ENCODE measurements at places on chromosomes 6 and 20.

- DNase-seq, result no peak
Measured at GRCh38 chr6:77454386-77454785, 8.9 kb downstream of the HTR1B start.

DNA sequence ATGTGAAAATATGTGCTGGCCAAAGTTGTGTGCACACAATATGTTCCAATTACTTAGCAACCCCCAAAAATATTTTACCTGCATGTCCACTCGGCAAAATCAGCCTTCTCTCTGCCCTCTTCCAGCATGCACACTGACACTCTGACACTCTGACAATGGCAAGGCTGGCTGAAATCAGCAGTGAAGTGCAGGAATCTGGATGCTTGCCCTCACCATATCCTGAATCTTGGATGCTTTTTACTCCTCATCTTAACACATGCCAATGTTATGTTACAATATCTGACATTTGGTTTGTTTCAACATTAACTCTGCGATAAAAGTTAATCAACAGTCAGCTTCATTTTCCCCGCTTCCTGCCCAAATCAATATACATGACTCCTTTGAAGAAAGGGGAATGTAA lies 203.2 kb downstream of the COL9A1 start:
- DNase-seq, result no peak

- DNase-seq, result no peak
Measured at GRCh38 chr20:2273634-2274302, 22.0 kb upstream of the TGM3 start.

DNA sequence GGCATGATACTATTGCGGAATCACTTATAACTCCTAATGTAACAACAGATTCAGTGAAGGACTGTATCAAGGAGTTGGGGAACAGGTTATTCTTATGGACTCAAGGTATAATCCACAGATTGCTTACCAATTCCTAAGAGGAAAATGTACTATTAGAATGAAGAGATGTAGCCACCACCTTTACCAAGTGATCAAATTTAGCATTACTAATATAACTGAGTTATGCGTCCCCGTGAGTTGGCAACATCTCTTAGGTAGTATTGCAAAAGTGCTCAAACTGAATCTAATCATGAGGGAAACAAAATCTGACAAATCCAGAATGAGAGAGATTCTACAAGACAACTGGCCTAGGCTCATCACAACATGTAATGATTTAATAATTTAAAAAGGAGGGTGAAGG lies 777 bp upstream of the SNRNP48 start:
- no peak for DNase-seq

DNA sequence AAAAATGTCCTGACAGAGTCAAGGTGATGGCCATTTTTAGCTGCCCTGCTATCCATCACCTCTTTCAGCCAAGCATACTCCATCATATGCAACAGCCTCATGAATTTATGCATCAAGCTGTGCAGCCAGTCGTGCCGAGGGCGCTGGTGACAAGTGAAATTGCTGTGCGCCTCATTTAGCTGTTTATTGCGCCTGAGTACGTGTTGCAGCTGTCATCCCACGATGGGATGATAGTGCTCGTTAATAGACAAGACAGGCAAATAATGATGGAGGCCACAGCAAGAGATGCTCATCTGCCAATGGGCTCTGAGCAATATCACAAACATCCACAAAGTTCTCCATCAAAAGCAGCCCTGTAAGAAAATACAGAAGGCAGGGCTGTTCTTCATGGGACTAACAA lies 562.3 kb upstream of the POU3F2 start:
- DNase-seq, result no peak

DNA sequence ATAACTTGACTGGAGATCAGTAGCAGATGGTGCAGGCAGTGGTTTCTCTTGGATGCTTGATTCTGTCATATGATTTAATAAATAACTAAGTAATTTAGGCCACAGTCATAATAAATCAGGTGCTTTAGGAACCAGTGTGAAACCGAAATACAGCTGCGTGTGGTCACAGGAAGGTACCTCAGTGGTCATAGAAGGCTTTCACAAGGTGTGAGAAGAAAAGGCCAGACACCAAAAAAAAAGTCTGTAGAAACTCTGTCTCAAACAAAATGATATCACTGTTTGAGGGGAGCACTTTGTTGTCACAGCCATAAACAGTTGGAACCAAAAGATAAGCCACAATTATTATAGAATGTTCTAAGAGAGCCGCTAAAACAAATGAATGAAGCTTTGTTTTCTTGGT lies 56.5 kb downstream of the ARMC2 start:
- DNase-seq, result no peak

- no peak for DNase-seq
Measured at GRCh38 chr6:75090576-75090975, 115.3 kb downstream of the COL12A1 start.

DNA sequence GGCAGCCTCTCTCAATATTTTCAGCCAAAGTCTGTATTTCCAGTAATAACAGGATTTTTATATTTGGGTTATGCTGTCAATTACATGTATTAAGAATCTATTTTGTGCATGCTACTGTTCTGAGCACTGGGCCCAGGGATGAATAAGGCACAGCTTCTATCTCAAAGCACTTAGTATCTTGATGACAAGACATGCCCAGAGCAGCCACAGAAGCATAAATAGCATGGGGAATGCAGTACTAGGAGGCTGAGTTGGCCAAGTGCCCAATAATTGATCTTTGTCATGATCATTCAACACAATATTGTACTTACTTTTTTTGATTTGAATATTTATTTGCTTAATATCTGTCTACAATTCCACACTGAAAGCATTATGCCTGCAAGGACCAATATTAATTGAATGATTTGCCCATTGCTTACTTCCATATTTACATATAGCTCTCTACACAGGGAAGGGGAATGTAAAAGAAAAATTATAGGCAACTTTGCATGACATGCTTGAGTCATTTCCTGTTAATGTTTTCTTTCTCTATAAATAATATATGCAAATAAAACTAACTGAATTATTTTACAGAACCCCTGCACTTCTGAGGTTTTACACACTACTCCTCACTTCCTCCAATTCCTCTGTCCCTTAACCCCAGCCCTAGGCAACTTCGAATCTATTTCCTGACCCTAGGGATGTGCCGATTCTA lies 298.9 kb upstream of the BMP2 start:
- DNase-seq, result no peak

DNA sequence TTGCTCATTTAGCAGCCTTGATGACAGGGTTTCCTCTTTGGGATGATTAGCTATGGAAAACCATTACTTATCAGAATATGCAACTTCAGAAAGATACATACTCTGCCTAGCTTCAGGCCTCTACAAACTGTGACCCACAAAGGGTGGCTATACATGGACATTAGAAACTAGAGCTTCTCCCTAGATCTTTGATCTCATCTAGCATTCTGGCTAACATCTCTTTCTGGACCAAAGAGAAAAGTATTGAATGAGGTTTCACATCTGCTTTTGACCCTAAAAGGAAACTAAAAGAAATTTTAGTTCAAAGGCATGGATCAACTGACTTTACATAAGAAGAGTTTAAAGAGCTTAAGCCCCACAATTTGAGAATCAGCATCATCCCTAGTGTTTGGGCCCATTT lies 12.4 kb upstream of the HMGN3 start:
- DNase-seq, result no peak

DNA sequence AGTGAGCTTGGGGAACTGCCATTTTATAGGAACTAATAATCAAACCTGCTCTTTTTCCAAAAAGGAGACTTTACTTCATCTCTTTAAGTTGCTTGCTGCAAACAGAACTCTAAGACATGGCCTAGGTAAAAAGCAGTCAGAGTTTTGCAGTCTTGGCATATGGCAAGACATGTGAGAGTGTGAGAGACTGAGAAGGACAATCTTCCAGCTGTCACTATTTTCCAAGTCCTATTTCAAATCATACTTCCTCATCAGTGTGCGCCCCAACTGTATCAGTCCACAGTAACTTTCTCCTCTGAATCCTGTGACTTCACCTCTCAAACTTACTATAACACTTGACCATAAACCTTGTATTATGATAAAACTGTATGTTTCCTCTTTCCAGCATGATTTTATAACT lies 10.4 kb downstream of the CALHM6 start:
- DNase-seq, result no peak

DNA sequence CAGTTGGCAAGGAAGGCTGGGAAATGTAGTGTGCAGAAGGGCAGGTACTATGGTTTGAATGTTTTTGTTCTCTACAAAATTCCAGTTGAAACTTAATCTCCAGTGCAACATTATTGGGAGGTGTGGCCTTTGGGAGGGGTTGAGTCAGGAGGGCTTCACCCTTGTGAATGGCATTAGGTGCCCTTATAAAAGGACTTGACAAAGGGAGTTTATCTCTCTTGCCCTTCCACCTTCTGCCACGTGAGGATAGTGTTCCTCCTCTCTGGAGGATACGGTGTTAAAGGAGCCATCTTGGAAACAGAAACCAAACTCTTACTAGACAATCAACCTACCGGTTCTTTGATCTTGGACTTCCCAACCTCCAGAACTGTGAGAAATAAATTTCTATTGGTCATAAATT lies 82.2 kb upstream of the LRFN2 start:
- no peak for DNase-seq

DNA sequence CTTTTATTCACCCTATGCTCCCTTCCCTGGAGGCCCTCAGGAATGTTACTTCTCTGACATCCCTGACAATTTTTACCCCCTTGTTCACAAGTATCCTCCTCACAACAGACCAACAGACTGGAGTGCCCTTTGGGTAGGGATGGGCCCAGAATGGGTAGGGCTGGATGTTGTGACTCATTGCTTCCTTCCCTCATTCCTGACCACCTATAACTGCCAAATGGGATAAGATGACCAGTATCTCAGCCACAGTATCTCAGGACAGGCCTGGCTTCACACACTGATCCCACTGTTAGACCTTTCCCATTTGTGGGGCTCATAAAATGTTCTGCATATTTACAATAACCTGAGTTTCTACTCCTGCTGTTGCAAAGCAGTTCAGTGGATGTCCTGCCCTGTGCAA lies 223.0 kb upstream of the LRFN2 start:
- no peak for DNase-seq

DNA sequence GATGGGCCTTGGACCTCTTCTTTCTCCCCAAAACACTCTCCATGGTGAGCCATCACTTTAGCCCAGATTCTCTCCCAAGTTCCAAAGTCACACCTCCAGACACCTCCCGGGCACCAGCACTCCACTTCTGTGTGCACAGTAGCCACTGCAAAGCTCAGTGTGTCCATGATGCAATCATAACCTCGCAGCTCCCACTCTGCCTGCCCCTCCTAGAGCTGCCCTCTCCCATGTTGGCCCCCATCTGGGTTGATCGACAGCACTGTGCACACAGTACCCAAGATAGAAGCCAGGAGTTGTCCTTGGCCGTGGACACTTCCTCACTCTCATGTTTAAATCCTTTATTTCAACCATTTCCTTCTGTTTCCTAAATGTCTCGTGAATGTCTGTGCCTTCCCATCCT lies 293.3 kb downstream of the PACRG start:
- DNase-seq, result no peak

DNA sequence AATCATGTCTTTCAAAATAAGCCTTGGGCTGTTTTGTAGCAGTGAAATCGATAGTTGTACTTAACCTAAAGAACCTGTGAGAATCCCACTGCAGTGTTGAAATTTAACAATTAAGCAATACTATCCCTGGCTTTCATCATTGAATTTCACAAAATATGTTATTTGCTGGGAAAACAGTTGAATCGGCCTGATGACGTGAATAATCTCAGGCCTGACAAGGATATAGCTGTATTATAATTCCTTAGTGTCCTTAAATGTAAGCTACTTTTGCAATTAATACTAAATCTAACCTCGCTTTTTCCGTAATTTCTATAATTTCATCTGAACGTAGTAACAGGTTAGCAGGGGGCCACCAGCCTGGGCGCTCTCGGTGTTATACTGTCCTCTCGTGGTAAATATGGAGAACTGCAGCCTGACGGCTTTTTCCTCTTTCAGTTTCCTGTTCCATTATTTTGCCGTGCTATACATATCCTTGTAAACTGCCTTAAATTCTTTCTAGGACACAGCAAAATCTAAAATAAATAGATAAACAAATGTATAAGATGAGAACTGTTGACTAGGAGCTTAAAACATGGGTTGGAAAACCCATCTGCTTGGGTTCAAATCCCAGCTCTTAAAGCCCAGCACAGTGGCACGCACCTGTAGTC lies 24.0 kb downstream of the MTFR2 start:
- DNase-seq, result peak; percentile 74

GRCh38 chr6:12911427-12911826 lies 194.9 kb downstream of the PHACTR1 start:
- peak; percentile 87 for DNase-seq

DNA sequence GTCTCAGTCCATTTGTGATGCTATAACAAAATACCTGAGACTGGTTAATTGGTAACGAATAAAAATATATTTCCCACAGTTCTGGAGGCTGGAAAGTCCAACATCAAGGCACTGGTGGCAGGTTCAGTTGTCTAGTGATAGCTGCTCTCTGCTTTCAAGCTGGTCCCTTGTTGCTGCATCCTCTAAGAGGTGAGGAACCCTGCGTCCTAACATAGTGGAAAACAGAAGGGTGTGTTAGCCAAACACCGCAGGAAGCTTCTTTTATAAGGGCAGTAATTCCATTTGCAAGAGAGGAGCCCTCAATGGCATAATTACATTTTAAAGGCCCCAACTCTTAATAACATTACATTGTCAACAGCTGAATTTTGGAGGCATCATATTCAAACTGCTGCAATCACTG lies 372.7 kb downstream of the ADGRB3 start:
- no peak for DNase-seq

- DNase-seq, result peak; percentile 60
Measured at GRCh38 chr20:41734506-41734945, 116.3 kb upstream of the CHD6 start.

DNA sequence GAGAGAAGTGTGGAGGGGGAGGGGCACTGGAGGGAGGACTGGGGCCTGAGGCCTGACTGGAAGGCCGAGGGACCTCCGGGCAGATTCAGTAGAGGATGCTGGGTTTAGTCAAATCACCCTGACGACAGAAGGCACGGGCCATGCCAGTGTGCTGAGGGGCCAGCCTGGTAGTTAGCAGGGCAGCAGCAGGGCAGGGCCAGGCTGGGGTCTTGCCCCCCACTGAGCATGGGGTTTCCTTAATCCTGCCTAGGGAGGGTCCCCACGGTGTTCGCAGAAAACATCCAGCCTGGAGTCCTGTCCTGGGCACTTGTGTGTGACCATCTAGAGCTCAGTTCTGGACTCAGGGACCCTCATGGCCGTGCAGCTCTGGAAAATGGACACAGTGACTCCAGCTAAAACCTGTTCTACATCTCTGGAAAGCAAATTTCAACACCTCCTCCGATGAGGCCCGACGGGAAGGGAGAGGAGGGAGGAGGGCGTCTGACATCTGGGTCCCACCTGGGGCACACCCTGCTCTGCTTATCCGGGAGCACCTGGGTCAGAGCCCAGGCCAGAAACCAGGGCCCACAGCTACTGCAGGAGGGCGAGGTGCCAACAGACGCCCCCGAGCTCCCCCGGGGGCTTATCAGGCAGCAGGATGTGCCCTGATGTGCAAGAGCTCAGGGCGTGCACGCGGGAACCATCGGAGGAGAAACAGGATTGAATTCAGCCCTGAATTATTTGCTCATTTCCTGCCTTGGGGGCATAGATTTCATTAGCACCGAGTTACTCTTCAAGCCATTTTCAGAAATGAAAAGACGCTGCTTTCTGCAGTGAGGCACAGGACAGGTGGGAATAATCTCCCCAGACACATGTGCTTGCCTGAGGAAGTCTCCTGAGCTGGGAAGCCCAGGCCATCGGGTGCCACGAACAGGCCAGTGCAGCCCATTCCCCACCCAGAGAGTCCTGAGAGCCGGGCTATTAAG lies 78.0 kb upstream of the MPC1 start:
- no peak for DNase-seq

All from KBM-7 (cell line).